ENCODE measurements at places on chromosomes 1 and 21.

GRCh38 chr21:33908760-33909159, 6.8 kb downstream of the ATP5PO start:
- DNase-seq, result no peak

DNA sequence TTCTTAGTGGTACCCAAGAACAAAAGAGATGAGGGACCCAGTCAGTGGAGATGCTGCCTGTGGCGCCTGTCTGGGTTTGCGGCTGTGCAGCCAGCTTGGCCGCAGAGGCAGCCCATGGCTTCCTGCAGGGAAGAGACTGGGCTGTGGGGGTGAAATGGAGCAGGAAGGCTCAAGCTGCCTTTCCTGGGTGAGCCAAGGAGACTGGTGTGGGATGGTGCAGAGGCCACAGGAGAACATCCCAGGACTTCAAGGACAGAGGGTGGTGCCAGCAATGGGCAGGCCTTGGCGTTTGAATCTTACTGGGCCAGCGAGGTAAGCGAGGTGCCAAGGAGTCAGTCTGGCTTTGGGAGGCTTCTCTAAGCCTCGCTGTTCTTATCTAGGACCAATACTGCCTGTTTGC, 26.4 kb downstream of the KCNA10 start:
- DNase-seq, result no peak

GRCh38 chr1:84398175-84399155, at the start of gene DNASE2B:
TSS of gene DNASE2B (plus strand) at chr1:84398484. CDS start at chr1:84398565, 81 bp downstream.
- no peak for DNase-seq

GRCh38 chr1:226466296-226466695, 58.4 kb upstream of the PARP1 start:
- DNase-seq, result no peak

DNA sequence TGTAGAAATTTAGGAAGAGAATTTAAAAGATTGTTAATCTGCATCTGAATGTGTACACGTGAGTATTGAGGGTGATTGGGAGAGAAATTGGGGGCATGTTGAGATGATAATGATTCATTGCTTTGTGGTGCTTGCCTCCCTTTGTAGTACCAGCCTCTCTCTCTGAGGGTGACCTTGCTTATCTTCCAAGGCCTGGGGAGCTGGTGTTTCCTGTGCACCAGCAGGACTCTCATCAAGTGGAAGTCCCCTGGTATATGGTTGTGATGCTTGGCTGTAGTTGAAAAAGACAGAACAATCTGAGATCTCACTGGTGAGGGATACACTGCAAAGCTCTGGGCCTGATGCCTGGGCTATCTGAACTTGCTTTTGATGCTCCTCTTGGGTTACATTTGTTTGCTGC, 4.0 kb downstream of the TCHHL1 start:
- no peak for DNase-seq

DNA sequence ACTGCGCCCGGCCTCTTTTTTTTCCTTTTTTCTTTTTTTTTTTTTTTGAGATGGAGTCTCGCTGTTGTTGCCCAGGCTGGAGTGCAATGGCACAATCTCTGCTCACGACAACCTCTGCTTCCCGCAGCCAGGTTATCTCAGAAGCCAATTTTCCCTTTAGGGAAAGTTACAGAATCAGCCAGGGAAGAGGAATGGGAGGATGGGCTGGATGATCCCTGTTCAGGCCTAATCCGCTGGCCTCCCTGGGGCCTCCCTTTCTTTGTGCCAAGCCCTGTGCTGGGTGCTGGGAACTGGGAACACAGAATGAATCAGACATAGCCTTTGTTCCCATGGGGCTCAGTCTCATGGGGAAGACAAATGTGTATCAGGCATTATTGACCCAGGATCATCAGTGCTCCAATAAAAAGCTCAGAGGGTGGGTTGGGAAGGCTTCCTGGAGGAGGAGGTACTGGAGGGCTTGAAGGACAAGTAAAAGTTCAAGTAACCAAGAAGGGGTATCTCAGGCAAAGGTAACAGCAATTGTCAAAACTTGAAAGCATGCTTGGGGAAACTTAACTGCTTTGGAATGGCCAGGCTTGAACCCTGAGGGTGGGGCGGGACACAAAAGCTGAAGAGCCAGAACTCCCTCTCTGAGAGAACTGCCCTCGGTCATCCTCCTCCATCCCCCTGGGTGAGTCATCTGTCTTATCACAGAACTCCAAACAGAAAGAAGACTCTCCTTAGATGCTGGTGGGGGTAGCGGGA, 14.3 kb downstream of the ECHDC2 start:
- DNase-seq, result no peak

- DNase-seq, result no peak
These were observed 156.9 kb downstream of the ASTN1 start for GRCh38 chr1:177007437-177008161.

DNA sequence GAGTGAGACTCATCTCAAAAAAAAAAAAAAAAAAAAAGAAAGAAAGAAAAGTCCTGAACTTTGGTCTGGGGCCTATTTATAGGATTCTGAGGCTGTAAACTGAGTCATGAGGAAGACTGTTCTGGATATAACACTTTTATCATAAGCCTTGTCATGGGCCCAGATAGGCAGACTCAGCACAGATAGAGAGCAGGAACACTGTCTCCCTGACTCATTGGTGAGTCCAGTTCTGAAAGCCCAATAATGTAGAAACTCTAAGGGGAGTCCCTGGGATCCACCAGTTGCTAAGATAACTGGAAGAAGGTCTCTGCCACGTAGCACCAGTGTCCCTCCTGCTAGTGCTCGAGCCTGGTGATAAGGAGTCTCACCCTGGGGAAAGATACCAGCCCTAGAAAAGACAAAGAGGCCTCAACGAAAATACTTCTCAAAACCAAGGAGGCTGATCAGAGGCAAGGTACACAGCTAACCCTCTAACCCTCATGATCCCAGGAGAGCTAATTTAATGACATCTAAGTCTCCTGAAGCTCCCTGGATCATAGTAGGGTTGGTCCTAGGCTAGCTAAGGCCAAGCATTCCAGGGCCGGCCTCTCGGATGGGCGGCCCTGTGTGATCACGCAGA, 43.5 kb downstream of the LPAR3 start:
- DNase-seq, result no peak

- no peak for DNase-seq
These were observed 3.8 kb downstream of the DYRK1A start for GRCh38 chr21:37370152-37371040.

DNA sequence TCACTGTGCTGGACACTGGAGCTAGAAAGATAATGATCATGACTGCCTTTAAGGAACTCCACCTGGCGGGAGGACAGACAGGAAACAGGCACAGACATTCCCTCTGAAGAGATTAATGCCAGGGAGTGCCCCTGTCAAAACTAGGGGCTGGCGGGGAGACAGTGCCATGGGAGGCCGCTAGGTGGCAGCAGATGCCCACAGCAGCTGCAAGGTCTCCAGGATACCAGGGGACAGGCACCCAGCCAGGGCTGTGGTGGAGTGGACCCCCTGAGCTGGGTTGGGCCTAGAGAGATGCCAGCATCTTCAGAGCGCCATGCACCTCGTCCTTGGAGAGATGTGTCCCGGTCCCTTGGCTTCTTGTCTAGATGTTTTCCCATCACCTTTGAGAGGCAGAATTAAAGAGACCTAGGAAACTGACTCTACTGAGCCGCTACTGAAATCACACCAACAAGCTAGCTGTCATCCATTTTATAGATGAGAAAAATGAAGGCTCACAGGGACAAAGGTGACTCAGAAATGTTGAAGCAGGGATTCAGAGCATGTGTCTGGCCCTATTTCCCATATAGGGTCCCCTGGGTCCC, 3.6 kb downstream of the REN start:
- DNase-seq, result peak; percentile 80

- no peak for DNase-seq
These were observed 3.2 kb downstream of the TMEM269 start for GRCh38 chr1:42788021-42788420.

DNA sequence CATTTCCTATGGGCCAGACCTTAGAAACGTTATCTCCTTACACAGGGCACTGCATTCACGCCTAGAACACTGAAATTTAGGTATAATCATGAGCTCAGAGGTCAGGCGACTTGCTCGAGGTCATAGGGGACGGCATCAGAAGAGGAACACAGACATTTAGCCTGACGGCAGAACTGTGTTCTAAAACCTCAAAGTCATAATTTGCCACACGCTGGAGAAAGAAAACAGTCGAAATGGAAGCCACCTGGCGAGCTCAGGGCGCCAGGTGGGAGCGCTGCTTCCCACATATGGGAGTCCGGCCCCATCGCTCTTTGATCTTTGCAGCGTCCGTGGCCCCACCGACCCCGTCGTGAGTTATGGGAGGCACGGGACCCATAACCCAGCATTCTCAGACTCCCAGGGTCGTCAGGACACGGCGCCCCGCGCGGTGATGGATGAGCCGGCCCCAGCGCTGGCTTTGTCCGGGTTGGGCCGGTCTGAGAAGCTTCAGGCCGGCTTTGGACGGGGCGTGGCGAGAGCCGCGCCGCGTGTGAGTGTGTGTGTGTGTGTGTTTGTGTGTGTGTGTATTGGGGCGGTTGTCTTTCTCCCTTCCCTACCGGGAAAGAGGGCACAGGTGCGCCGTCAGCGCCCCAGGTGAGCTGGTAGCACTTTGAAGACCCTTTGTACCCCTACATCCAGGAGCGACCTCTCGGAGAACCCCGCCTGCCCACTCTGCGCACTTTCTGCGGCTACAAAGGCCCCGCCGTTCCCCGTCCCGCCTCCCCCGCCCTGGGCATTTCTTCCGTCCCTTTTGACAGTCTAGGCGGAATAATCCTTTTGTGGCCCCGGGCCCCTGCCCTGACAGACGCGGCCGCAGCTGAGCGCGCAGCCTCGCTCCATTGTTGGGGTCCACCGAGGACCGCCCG, 861 bp upstream of the DRAXIN start:
- DNase-seq, result peak; percentile 29

DNA sequence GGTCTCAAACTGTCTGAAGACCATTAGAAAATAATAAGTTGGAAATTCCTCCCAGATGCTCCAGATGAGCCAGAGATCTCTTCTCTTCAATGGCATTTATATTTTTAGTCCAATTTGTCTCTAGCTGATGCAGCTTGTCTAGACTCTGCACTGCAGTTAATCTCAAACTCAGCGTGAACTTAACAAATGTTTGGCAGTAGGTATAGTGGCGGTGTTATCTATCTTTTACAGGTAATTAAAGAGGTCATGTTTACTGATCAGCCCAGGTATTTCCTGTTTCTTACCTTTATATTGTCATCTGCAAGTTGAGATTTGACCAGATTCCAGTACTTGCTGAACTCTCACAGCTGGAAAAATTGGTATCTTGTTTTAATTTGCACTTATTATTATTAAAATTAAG, 1024.5 kb upstream of the ADGRL2 start:
- DNase-seq, result no peak

Measured in NCI-H1092 (cell line).